ENCODE measurements at places on chromosomes 6 and 20.
A peak's percentile ranks its signal among the peaks of the same experiment; 100 is the strongest.

DNA sequence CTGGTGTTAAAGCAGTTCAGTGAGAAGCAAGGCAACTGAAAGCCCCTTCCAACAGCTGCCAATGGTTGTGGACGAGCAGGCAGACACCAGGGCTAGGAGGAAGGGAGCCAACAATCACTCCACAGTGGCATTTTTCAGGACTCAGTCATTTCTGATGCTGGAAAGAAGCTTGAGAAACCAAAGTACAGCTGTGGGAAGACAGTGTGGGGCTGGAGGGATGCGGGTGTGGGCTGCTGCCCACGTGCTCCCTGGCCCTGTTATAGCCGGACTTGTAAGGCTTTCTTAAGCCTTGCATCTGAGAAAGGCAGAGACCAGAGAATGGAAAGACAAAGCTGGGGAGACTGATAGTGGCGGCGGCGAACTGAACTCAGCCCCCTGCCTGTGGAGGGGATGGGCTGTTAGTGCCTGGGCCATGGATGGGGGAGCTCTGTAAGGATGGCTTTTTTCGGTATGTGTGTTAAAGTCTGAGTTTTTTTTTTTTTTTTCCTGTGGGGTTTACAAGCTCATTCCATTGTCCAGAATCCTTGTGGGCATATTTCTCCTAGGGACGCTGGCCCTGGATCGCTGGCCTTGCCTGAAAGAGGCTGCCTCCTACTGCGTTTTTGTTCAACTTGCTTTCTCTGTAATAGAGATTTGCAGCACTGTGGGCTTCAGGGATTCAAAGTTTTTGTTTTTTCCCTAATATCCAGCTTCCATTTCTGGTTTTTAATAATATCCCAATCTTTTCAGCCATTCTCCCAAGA is 91.7 kb downstream of the GJA10 start:
- DNase-seq = peak; percentile 67

GRCh38 chr6:64081453-64081852 is 445.9 kb downstream of the PHF3 start:
- DNase-seq = no peak

DNA sequence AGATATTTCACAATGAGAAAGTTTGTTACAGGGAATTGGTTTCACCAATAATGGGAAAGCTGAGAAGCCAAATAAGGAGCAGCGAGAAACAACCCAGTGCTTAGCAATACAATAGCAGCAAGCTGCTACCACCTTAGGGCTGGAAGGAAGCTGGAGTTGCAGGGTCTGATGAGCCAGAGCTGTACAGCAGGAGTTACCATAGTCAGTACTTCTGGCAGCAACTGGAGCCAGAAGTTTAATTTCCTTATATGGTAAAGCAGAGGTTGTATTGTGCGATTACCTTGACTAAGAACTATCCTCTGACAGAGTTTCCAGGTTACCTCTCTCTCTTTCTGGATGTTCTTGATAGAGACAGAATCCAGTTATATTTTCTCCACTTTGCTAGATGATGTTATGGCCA is 137.1 kb upstream of the OLIG3 start:
- DNase-seq = no peak

- DNase-seq = no peak
These were observed 130.1 kb upstream of the ASCC3 start for GRCh38 chr6:101011186-101011585.

- DNase-seq = no peak
These were observed 5.6 kb upstream of the PHACTR3 start for GRCh38 chr20:59598625-59599310.

- DNase-seq = no peak
These were observed 3.7 kb upstream of the ZNF335 start for GRCh38 chr20:45975686-45976085.

DNA sequence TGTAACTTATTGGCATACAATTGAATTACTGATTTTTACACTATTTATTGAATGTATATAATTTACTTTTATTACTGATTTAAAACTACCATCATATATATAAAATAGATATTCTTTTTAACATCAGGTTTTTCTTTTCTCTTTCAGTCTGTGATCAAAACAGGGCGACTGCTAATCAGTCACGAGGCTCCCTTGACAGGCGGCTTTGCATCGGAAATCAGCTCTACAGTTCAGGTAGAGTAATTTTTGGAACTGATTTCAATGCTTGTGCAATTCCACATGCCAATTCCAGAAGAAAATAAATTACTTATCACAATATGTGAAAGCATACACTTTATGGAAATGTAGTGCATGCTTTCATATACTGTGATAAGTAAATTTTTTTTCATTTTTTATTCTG is 166.5 kb downstream of the BCKDHB start:
- DNase-seq = no peak

DNA sequence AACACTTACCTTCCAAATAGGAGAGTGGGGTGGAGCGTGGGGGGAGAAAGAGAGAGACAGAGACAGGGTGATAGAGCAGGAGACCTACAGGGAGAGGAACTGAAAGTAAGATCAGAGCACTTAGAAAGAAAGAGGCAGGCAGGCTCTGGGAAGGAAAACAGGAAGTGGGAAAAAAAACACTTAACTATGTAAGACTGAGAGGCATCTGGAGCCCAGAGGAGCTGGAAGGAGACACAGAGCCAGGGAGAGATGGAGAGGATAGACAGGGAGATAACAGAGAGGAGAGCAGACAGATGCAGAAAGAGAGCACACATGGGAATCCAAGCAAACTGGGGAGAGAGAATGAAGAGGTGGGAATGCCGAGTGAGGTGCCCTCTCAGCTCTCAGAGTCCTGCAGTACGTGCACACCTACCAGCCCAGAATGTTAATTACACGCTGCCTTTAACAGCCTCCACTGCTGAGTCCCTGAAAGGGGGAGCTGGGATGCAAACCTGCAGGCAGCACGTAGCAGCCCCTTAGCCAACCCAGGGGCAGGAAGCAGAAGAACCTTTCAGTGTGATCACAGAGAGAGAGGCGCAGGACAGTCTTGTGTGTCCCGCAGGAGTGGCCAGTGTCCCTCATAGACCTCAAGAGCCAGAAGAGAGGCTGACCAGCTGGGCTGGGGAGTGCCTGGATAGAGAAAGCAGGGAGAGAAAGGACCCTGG is 132.7 kb upstream of the LRFN2 start:
- DNase-seq = no peak

GRCh38 chr20:48002517-48002970 is 217.3 kb upstream of the SULF2 start:
- no peak for DNase-seq

GRCh38 chr20:49216991-49217578 is 2.1 kb upstream of the DDX27 start:
- peak; percentile 86 for DNase-seq

GRCh38 chr6:82608781-82609180 is 245.2 kb downstream of the TPBG start:
- DNase-seq = no peak

- DNase-seq = no peak
These were observed 20.3 kb downstream of the CITED2 start for GRCh38 chr6:139354189-139354588.

- no peak for DNase-seq
These were observed 207.1 kb upstream of the POU3F2 start for GRCh38 chr6:98627129-98627775.

GRCh38 chr20:30985386-30985785 is 272.1 kb upstream of the DEFB115 start:
- DNase-seq = no peak

GRCh38 chr6:2976060-2976459 is 4.7 kb upstream of the SERPINB6 start:
- no peak for DNase-seq

DNA sequence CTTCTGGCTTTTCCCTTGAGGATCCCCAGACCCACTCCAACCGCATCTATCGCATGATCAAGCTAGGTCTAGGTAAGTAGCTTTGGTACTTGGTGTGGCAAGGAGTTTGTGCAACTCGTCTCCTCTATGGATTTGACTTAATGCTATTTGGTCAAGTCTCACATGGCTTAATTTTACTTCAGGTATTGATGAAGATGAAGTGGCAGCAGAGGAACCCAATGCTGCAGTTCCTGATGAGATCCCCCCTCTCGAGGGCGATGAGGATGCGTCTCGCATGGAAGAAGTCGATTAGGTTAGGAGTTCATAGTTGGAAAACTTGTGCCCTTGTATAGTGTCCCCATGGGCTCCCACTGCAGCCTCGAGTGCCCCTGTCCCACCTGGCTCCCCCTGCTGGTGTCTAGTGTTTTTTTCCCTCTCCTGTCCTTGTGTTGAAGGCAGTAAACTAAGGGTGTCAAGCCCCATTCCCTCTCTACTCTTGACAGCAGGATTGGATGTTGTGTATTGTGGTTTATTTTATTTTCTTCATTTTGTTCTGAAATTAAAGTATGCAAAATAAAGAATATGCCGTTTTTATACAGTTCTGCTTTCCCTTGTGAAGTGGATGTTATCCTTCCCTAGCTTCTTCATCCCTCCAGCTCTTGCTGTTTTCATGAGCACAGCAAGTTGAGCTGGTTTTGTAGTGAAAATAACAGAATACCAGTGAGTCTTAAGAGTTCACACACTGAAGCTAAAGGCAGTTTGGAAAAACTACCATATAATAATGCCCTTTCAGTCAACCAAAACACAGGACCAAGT is 3.8 kb downstream of the SLC35B2 start:
- peak; percentile 89 for DNase-seq

- DNase-seq = no peak
These were observed 742.8 kb downstream of the MAFB start for GRCh38 chr20:39946053-39946810.

- DNase-seq = no peak
These were observed 17.6 kb upstream of the IFNGR1 start for GRCh38 chr6:137236581-137237355.

DNA sequence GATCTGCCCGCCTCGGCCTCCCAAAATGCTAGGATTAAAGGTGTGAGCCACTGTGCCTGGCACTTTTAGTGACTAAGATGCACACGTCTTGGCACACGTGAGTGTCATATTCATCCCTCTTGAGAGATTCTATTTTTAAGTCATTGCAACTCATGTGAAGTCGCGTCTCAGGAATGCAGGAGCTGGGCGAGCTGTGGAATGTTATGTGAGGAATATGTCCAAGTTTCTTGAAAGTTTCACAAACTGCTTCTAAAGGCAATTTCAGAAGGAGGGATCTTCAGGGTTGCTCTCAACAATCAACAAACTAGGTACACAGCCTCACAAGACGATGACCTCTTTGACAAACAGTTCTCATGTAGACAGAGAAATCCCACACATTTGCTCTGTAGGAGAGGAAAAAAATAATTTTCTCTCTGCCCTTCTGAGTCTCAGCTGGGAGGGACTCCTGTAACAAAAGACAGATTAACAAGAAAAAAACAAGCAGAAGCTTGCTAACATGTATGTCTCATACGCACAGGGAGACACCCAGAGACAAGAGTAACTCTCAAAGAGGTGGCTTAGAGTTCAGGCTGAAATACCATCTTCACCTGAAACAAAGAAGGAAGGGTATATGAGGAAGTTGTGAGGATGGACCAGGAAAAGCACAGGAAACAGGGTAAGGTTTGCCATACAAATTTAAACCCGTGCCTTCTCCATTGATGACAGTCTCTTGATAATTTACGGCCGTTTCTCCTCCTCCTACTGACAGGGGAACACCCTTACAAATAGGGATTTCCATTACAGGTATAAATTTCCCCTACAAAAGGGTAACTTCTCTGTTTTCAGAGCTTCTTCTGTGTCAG is 45.3 kb upstream of the FAM50B start:
- peak; percentile 74 for DNase-seq

DNA sequence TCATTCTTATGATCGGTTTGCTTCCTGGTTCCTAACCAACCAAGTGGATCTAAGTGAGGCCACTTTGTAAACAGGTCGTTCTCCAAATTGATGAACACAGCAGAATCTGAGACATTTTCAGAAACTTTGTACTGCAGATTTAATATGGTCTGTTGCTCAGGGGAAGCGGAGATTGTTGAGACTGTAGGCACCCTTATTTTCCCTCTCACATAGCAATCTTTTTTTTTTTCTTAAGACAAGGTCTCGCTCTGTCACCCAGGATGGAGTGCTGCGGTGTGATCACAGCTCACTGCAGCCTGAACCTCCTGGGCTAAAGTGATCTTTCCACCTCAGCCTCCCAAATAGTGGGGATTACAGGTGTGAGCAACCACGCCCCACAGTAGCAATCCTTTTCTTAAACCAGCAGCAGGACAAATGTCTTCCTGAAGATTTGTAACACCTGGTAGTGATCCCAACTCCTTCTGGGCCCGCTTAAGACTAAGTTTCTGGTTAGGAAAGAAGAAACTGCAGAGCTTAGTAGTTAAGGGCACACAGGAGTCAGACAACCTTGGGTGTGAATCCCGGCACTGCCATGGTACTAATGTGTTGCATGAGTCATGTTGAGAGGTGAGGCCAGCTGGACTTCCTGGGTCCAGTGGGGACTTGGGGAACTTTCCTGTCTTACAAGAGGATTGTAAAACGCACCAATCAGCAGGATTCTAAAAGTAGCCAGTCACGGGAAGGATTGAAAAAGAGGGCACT is 48.4 kb upstream of the EZR start:
- peak; percentile 24 for DNase-seq

DNA sequence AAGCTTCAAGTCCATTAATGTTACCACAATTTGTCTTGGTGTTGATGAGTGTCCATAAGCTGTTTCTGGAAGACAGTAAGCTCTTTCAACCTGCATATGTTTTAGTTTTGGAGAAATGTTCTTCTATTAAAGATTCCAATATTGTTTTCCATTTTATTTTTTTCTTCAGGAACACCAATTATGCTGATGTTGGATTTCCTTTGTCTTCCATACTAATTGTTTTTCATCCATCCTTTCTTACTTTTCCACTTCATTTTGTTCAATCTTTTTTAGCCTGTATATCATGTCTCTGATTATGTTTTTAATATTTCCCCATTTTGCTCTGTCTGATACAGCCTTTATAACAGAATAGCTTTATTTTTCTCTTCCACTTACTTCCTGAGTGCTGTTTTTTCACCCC is 21.9 kb downstream of the SLC13A3 start:
- no peak for DNase-seq

DNA sequence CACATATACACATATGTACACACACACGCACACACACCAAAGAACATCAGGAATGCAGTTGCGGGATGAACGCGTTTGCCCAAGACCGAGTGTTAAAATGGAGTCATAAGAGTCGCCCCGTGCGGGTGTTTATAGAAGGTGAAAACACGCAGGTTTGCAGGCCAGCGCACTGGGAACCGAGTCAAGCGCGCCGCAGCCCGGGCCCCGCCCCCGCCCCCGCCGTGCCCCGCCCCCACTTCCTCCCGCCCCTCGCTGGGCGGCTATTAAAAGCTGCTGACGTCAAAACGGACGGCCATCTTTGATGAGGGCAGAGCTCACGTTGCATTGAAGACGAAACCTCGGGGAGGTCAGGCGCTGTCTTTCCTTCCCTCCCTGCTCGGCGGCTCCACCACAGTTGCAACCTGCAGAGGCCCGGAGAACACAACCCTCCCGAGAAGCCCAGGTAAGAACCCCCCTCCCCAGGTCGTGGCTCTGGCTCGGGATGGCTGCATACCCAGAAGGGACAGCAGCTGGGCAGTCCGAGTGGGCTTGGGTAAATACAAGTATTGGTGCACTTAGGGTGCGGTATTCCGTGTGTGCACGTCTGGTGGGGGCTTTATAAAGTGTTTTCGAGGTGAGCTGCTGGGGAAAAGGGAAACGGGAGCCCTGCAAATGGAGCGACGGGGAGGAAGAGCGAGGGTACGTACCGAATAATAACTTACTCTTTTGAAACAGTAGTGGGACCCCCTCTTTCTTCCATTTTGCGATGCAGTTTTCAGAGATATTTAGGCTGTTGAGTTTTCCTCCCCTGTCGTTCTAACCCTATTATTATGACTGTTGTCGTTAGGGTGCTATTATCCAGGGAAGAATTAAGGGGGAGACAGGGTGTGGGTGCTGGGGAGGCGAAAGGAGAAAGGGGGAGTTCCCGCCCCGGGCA is at the start of gene SNAP25:
SNAP25 (plus strand) TSS at position 295 of the 916 bp plus-strand sequence. CDS start 56,662 bp downstream, outside the sequence.
- peak; percentile 26 for DNase-seq

All from MG63 (cell line).